Anterior cingulate cortex (tissue), 58 donors: ENCODE measurements at places on chromosomes 7 and 10.

- DNase-seq = no peak
Measured at GRCh38 chr7:104772405-104773345, 241.3 kb upstream of the KMT2E start.

DNA sequence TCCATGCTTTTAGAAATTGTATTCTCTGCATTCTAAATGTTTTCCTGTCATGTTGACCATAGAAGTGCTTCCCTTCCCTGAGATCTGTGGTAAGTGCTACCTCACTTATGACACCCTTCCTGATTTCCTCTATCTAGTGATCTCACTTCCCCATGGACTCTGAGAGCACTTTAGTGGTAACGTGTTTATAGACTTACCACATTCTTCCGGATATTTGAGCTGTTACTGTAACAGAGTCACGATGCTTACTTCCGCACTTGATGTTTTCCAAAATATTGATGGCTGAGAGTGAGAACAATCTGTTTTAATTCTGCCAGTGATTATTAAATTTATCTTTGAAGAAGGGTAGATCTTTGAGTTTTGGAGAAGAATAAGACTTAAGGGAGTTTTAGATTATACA is 60.1 kb upstream of the NAMPT start:
- no peak for DNase-seq

DNA sequence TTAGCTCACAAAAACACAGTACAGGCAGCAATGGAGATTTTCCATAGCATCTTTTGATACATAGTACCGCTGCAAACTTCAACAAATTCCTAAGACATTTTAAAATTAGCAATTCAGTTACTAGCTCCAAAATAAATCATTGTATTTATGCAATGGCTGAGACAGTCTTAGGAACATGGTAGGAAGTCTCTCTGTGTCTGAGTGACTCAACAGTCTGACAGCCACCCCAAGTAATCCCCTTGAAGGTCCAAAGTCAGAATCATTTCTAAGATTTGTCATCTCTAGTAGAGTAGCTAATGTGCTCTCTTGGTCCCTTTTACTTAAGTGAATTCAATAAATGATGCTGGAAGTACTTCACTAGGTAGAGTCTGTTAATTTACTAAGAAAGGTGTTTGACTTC is 93.8 kb upstream of the NOBOX start:
- DNase-seq = no peak

DNA sequence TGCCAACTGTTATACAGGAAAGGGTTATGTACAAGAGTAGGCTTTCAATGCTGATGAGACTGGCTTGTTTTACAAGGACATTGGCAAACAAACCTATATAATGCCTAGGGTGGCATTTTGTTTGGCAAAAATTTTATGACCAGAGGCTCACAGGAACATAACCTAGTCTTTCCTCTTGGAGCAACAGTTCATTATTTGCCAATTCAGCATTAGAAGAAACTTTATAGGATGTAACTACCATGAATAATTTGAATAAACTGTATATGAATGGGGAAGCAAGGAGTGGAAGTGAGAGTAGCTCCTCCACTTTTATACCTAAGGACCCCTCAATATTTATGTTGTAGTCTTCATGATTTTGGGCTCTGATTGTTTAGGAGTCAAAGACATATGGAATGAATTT is 103.9 kb upstream of the WAC start:
- DNase-seq = no peak

- no peak for DNase-seq
Measured at GRCh38 chr10:96271016-96271815, at the start of gene BLNK. BLNK (minus strand) TSS chr10:96271569; CDS start chr10:96271398, 171 bp downstream.

DNA sequence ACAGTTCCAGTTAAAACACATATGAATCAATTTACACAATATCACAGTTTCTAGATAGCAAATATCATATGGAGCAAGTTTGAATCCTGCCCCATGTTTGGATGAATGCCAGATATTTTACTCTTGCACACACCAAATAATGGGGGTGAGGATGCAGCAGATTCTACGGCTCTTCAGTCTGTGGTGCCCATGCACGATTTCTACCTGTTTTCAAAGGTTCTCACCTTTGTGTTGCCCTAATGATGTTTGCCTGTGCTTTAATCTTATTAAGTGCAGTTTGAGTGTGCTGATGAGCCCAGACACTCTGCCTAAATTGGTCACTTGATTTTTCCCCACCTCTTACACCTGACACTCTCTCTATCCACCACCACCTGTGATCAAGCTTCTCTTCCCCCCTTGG is 119.6 kb downstream of the NPY start:
- no peak for DNase-seq

- DNase-seq = no peak
Measured at GRCh38 chr10:110700947-110701616, 56.9 kb downstream of the RBM20 start.

DNA sequence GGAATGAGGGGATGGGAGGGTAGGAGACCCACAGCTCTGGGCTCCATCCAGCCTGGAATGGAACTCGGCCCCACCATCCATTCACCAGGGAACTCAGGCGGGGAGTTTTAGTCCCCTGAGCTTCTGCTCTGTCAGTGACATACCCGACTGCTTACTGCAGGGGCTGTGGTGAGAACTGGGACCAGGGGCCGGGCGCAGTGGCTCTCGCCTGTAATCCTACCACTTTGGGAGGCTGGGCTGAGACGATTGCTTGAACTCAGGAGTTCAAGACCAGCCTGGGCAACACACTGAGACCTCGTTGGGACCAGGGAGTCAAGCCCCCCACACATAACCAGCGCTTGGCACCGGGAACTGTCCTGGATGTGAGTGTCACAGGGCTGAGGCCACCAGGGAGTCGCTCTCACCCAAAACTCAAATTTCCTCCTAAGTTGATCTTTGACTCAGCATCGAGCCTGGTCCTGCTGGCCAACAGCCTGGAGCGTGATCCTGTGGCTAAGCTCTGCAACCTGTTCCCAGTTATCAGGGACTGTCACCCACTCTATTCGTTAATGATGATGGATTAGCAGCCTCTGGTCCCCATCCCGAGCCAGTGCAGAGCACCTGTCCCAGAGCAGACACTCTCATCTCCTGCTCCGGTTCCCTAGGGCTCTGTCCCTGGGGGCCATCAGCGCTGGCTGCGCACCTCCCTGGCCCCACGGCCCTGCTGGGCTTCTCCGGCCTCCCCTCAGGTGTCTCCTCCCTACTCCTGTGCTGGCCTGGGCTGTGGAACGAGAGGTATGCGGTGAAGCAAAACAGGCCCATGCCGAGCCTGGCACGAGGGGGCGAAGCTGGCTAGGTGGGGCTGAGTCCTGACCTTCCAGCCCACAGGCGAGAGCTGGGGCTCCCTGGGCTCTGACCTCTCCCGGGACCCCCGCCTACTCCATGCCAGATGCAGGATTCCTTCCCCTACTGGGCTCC is 902 bp upstream of the CLDN15 start:
- no peak for DNase-seq

- DNase-seq = no peak
Measured at GRCh38 chr7:36875794-36876193, 151.5 kb upstream of the AOAH start.

DNA sequence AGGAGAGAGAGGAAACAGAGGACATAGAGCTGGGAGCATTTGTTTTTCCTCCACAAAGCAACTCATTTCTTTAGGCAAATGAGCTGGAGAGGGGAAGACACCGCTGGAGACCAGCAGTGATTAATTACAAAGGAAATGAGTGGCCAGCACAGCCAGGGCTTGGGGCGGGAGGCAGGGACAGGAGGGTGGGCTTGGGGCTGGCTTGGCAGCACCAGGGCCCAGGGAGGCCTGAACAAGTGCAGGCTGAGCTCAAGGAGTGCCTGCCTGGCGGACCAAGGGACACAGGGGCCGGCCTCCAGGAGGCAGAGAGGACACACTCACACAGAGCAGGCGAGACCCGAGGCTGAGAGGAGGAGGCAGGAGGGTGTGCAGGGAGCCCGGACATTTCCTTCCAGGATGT is 149.0 kb upstream of the UNC5B start:
- DNase-seq = no peak

DNA sequence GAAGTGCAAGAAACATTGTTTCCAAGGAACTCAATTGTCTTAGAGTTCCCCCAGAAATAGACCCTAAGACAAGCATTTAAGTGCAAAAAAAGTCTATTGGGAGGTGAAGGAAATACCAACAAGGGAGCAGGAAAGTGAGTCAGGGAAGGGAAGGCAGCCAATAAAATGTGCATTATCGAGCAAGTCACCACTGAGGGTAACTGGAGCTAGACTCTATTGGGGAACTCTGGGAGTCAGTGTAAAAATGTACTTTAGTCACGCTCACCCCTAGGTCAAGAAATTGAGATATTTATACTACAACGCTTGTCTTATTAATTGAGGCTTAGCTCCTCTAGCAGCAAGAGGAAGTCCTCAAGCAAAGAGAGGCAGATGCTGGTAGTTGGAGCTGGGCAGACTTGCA is 137.7 kb downstream of the RTKN2 start:
- no peak for DNase-seq

- DNase-seq = no peak
Measured at GRCh38 chr10:32893434-32893833, 64.6 kb downstream of the ITGB1 start.

DNA sequence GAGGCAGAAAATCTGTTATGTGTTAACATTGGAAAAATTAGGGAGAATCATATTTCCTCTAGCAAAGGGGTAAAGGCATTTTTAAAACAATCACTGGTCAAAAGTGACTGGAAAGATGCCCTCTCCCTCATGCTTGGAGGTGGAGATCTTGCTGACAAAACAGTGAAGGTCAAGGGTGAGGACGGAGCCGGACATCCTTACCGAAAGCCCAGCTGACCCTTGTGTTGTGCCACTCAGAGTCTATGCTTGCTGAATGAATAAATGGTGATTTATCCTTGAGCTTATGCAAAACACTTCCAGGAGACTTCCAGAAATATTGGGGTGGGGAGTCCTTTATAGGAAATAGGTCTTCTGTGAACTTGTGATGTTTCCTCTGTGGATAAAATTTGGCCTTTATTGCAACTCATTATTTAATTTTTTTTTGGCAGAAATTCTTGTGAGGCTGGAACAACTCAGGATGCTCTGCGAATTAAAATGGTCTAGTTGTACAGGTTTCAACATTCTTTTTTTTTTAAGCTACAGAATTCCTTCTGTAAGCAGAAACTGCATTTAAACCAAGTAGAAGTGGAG is 28.3 kb upstream of the ELMO1 start:
- no peak for DNase-seq

- no peak for DNase-seq
Measured at GRCh38 chr10:26486304-26486703, 48.2 kb downstream of the APBB1IP start.

- no peak for DNase-seq
Measured at GRCh38 chr7:76155938-76156337, 45.8 kb upstream of the SRRM3 start.

DNA sequence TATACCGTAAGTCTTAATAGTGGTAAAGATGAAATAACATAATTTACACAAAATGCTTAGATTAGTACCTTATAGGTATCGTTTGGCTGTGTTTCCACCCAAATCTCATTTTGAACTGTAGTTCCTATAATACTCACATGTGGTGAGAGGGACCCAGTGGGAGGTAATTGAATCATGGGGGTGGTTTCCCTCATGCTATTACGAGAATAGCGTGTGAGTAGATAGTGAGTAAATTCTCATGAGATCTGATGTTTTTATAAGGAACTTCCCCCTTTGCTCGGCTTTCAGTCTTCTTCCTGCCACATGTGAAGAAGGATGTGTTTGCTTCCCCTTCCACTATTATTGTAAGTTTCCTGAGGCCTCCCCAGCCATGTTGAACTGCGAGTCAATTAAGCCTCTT is 426.3 kb upstream of the POT1 start:
- no peak for DNase-seq

DNA sequence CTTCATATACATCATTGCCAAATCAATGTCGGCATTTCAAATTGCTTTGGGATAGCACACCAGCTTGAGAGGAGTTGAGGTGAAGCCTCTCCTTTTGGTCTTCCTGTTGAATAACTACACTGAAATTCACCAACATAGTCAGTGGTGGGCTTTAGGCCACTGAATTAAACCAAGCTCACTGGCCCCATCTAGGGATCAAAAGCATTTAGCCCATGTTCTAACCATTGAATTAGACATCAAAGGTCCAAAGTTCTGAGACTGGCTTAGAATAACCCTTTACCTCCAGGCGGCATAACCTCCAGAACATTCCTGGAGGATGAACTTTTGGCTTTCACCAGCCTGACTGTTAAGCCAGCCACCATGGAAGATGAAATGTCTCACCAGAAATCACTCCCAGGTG is 54.6 kb downstream of the BPGM start:
- no peak for DNase-seq

GRCh38 chr10:60522617-60523016 is 132.9 kb upstream of the ANK3 start:
- DNase-seq = no peak

DNA sequence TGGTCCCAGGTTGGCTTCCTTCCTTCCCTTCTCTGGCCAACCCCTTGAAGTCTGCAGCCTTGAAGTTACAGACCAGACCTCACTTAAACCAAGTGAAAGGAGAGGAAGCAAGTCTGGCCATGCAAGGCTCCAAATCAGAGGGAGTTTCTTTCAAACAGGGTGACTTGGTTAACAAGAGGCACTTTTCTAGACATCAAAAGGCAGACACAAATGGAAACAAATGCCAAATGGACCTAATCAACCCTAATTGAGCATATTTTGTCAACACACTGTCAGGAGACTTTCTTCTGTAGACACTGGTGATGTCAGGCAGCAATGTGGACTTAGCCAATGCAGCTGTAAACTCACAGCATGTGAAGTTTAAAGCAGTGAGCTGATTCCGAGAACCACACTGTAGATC is 282.7 kb upstream of the FZD8 start:
- DNase-seq = no peak

GRCh38 chr10:13632440-13632839 is 45.7 kb downstream of the PRPF18 start:
- no peak for DNase-seq

- no peak for DNase-seq
Measured at GRCh38 chr7:138023618-138024342, 21.9 kb upstream of the CREB3L2 start.

DNA sequence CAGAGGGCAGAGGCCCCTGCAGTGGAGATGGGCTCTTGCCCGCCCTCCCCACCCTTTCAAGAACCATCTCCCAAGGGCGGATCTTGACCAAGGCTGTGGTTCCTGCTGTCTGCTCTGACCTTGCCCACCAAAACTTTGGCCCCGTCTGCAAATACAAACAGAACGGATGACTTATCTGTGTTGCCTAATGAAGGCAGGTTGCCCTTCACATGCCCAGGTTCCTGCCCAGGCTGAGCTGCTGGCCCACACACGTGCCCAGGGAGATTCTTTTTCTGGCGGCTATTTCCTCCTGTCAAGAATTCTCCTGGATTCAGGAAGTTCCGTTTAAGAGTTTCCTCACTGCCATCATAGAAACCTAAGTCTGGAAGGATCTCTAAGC is 78.3 kb downstream of the PROSER2 start:
- DNase-seq = no peak

- DNase-seq = no peak
Measured at GRCh38 chr10:101441541-101442455, 87.8 kb downstream of the BTRC start.

GRCh38 chr10:30114881-30115625 is 55.7 kb upstream of the JCAD start:
- DNase-seq = no peak
